ENCODE measurements at places on chromosomes 3 and 15.

- DNase-seq: no peak
Measured at GRCh38 chr3:84039099-84039498, 919.7 kb upstream of the CADM2 start.

- DNase-seq: no peak
Measured at GRCh38 chr3:42092006-42092405, 849 bp downstream of the TRAK1 start.

- no peak for DNase-seq
Measured at GRCh38 chr15:74869726-74870407, 3.3 kb downstream of the SCAMP2 start.

DNA sequence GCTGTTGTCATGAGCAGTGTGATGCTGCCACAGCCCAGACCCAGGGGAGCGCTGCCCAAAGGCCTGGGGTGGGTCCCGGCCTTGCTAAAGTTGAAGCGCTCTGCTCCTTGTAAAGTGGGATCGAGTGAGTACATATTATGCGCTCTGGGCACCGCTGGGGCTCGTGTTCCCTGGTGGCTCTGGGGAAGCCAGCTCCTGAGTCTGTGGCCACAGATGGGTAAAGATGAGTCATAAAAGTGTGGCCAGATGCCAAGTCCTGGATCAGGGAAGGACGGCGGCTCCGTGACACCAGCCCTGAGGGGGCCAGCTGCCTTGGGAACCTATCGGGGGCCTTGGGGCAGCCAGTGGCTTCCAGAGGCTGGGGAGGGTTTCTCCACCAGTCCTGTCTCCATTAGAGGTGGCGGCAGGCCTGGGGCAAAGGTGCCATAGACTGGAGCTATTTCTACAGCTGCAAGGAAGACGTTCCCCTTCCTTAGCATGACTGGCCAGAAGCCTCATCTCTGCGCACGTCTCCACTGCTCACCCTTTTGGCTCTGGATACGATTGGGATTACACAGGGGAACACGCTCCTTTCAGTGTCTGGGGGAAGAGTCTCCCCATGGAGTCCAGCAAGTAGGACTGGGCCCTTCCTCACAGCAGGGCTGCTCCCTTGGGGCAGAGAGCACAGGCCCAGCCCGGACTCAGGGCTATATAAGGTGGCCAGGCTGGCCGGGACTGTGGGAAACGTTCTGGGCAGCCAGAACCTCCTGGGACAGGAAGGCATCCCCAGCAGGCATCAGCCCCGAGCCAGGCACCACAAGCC is 1.2 kb upstream of the ITIH4 start:
- DNase-seq: peak; percentile 55

DNA sequence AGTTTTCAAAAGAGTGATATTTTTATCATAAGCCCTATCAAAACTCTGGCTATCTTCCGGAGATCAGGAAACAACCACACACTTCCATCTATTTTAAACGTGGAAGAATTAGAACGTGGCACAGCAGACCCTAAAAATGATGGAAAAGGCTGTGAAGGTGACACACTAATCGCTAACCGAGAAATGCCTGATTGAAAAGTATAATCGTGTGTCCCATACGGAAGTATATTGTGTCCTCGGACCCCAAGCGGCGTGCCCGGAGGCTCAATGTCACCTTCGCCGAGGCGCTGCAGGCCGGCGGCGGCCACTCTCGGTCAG is 642 bp downstream of the COX5A start:
- DNase-seq: no peak

DNA sequence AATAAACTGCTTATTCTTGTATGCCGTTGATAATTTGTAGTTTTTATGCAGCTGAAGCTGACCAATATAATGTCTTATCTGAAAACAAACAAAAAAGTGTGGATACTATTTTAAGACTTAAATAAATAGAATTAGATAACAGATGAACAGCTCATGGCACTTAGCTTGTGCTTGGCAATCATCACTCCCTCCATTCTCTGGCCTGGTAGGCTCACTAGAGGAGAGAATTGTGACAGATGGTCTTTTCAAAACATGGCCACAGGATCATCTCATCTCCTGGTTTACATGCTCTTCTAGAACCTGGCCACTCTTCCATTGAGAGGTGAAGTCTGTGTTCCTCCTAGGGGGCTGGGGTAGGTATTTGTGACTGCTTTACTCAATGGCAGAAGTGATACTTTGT is 58.4 kb upstream of the RBP1 start:
- no peak for DNase-seq

- DNase-seq: no peak
Measured at GRCh38 chr15:67584157-67584556, 41.7 kb downstream of the MAP2K5 start.

- DNase-seq: no peak
Measured at GRCh38 chr15:84953136-84953535, 28.5 kb upstream of the PDE8A start.

DNA sequence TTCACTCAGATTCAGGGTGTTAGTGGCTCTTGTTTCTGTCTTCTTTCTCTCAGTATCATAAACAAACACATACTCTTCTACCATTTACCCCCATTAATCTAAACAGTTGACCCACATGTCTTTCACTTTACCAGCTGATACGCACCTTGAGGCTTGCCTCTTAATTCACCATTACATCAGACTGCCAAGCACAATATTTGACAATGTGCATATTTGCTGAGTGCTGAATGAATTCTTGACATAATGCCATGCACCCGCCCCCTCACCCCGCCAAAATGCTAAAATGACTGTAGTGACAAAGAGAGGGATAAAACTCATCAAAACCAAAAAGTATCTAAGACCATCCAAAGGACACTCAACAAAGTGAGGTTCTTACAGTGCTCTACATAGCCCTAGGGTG is 57.4 kb downstream of the NGLY1 start:
- no peak for DNase-seq

GRCh38 chr3:189714991-189715961 is 84.1 kb downstream of the TP63 start:
- no peak for DNase-seq

DNA sequence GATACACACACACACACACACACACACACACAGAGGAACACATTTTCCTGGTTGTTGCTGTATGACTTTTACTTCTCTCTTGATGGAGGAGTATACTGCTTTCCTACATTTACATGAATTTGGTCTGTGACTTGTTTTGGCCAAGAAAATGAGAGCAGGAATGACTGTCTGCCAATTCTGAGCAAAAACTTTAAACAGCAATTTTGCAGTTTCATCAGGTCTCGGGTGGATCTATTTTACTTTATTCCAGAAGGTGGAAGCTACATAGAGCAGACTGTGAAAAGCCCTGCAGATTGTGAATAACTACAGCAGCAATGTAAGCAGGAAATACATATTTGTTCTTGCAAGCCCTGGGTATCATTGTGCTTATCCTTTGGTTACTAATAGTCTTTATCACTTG is 1350.0 kb upstream of the EPHA6 start:
- no peak for DNase-seq

- no peak for DNase-seq
Measured at GRCh38 chr3:186902154-186902553, 28.2 kb upstream of the ST6GAL1 start.

DNA sequence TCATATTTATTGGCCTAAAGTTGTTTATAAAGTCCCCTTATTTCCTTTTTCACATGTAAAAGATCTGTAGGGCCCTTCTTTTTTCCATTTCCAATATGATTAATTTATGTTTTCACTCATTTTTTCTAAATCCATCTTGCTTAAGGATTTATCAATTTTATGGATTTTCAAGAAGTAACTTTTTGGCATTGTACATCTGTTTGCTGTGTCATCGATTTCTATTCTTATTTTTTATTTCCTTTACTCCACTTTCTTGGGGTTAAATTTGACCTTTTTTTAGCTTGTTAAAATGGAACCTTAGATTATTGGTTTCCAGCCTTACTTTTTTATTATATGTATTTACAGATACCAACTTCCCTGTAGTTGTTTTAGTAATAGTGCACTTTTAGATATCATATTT is 207.9 kb downstream of the LRTM1 start:
- DNase-seq: no peak

GRCh38 chr15:63093486-63094205 is 28.0 kb upstream of the LACTB start:
- DNase-seq: peak; percentile 20

GRCh38 chr3:113597596-113598354 is 65.4 kb downstream of the SIDT1 start:
- DNase-seq: no peak

DNA sequence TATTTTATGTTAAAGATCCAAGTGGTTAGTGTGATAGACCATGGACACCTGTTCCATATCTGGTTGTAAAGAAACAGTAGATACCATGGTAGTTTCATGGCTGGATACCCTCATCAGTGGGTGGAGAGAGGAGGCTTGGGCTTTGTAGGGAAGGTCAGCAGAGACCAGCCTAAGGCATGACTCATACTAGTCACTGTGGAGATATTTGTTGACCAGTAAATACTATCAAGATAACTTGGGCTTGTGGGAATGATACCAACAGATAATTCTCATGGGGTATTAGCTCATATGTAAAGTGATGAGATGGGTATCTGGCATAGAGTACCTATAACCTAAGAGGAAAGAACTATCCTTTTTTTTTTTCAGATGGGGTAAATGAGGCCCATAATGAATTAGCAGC is 354.5 kb downstream of the CACNA2D3 start:
- DNase-seq: no peak

DNA sequence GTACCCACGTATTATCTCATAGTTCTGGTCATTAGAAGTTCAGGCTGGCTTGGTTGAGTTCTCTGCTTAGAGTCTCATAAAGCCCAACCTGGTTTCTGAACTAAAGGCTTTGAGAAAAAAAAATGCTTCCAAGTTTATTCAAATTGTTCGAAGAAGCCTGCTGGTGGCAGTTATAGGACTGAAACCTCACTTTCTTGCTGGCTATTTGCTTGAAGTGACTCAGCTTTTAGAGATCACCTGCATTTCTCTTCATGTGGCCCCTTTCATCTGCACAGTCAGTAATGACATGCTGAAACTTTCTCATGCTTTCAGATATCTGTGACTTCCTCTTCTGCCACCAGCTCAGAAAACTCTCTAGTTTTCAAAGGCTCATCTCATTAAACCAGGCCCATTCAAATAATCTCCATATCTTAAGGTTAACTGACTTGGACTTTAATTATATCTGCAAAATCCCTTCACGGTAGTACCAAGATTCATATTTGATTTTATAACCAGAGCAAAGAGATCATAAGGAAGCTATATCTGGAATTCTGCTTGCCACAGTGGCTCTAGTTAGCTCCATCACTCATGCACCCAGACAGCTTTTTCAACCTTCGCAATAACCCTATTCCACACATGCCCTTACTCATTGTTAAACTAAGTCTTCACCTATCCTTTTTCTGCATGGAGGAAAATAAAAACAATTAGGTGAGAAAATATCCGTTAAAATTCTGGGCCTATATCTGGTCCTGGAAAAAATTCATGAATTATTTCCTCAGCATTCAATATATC is 433.8 kb upstream of the CBLB start:
- no peak for DNase-seq

- DNase-seq: no peak
Measured at GRCh38 chr3:38168151-38169026, 3.1 kb downstream of the OXSR1 start.

DNA sequence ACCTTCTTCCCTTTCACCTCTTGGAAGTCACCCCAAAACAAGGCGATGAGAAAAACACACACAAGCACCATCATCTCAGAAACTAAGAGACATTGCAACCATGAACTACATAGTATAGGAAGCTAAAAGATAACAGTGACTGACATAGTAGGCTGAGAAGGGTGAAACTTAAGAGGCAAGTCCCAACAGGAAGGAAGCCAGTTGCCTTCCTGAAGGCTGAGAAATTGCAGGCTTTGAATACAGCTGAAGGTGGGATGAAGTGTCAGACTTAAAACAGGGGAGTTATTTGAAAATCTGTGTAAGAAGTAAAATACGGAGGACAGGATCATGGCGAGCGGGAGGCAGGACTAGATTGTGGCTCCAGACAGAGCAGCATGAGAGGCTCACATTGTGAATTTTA is 27.8 kb downstream of the SLC27A2 start:
- DNase-seq: no peak

DNA sequence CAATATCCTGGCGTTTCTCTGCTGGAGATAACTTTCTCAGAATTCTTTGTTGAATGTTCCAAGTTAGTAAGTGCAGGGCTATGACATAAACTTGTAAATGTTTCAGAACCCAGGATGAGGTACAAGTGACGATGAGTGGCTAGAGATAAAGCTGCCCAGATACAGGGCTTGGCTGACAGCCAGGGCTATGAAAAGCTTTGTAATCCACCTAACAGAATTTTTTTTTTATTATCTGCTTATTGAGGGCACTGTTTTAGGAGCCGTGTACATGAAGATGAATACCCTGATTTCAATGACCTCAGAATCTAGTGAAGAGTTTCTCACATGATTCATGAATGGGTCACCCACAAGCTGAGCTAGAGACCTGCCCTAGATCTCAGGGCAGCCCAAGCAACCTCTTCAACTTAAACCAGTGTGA is 431.4 kb downstream of the DIPK2A start:
- no peak for DNase-seq

GRCh38 chr15:100766243-100767000 is 113.2 kb upstream of the ALDH1A3 start:
- DNase-seq: no peak

- DNase-seq: no peak
Measured at GRCh38 chr3:69710153-69710977, 28.9 kb upstream of the MITF start.

DNA sequence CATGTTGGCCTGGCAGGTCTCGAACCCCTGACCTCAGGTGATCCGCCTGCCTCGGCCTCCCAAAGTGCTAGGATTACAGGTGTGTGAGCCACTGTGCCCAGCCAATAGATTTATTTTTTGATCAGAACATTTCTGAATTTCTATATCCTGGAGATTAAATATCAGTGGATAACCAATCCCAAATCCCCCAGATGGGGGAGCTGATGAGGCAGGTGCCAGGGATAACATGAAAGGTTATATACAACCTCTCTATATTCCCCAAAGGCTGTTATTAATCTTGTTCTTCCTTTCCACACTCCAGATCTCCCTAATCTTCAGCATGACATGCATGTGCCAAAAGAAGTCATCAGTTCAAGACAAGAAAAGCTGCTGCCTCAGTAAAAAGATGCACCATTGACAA is 112.3 kb downstream of the WDR76 start:
- no peak for DNase-seq

- peak; percentile 33 for DNase-seq
Measured at GRCh38 chr3:119019767-119020518, 14.7 kb downstream of the IGSF11 start.

- no peak for DNase-seq
Measured at GRCh38 chr3:143307613-143308183, 188.1 kb downstream of the CHST2 start.

- no peak for DNase-seq
Measured at GRCh38 chr3:51796854-51797253, 17.8 kb upstream of the IQCF6 start.

GRCh38 chr3:100033184-100033583 is 81.1 kb downstream of the FILIP1L start:
- DNase-seq: no peak

Measured in DMS 273 treated with DMSO at 0.1 percent for 48 hours (cell line).